ENCODE measurements at places on chromosomes 6 and 20. TPM values are rescaled to one million over a fixed set of nuclear protein-coding genes. Genes with fewer than 3 reads are reported as not detected.

The SLC22A2 gene
- polyA plus RNA-seq: not detected

The RAB44 gene
- 1.9 TPM for polyA plus RNA-seq

The VAPB gene
- polyA plus RNA-seq: 14.3 TPM

The SAMD5 gene
- polyA plus RNA-seq: not detected

The HLA-F gene
- polyA plus RNA-seq: 394 TPM

The C4B gene
- polyA plus RNA-seq: 0.18 TPM

The KIF25 gene
- polyA plus RNA-seq: not detected

The BCKDHB gene
- 4.6 TPM for polyA plus RNA-seq

The PTGIS gene
- not detected for polyA plus RNA-seq

The SIRPB1 gene
- 134 TPM for polyA plus RNA-seq

The KCNS1 gene
- polyA plus RNA-seq: not detected

The RIN2 gene
- polyA plus RNA-seq: 15.4 TPM

The VEGFA gene
- polyA plus RNA-seq: 19.0 TPM

Data from CD14-positive monocyte (primary cell).